GF-D8 (cell line): ENCODE measurements at places on chromosomes 16 and 17.
A peak's percentile ranks its signal among the peaks of the same experiment; 100 is the strongest.

DNA sequence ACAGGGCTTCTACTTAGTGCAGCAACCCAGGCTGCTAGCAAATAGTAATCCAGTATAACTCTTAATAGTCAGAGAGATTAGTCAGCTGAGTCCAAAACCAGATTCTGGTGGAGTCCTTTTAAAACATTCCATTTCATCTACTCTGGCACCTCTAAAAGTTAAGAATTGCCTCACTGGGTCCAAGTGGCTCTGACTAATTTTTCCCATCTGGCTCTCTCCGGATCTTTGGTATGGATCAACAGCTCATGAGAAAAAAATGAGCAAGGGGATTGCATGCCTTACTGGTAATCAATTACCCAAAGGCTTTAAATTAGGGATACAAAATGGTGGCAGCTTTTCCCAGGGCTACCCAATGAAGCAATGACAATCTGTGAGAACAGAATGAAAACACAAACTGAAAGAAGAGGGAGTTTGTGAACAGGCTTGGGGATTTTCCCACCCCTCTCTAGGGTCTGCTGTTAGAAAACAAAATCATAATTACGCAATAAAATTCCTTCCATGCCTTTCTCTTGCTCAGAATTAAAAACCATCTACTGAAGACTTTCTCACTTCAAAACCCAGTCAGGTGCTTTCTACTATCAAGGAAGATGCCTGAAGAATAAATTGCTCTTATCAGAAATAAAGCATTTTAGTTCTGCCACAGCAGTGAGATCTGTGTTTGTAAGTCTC lies 84.6 kb upstream of the PMFBP1 start:
- DNase-seq, result no peak

GRCh38 chr16:85316321-85316919 lies 204.1 kb upstream of the CIBAR2 start:
- DNase-seq, result peak; percentile 26

DNA sequence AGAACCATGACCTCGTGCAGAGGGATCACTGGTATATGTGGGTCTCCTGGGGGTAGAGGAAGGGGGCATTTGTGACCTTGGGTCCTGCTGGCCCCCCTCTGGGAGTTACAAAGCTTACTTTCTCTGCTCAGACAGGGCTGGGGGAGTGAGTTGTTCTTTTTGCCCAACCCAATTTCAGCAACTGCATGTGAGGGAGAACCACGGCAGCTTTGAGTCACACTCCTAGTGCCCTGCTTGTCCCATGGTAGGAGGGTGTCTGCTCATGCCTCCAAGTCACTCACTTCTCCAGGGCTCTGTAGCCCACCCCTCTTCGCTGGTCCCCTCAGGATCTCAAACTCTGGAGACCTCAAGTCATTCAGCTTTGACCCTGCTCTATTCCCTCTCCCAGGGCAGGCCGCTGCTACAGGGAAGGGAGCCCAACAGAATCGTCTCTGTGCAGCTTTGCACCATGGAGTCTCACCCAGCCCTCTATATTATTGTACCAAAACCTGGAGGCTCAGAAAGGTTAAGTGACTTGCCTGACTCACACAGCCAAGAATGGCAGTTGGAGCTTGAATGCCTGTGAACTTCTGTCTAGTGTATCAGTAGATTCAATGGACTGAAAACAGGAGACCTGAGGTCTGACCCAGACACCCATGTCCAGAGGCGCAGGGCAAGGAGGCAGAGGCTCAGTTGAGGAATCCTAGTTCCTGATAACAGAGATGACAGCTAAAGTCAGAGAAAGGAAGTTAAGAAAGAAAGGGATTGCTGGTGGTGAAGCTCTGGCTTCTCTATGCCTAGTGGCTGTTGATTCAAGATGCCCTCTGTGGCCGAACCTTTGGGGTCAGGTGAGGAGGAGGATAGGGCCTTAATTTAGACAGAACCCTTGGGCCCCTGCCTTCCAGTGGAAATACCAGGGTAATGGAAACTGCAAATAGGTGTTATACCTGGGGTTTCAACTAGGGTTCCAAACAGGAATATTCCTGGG lies 14.6 kb upstream of the ETV4 start:
- DNase-seq, result no peak

DNA sequence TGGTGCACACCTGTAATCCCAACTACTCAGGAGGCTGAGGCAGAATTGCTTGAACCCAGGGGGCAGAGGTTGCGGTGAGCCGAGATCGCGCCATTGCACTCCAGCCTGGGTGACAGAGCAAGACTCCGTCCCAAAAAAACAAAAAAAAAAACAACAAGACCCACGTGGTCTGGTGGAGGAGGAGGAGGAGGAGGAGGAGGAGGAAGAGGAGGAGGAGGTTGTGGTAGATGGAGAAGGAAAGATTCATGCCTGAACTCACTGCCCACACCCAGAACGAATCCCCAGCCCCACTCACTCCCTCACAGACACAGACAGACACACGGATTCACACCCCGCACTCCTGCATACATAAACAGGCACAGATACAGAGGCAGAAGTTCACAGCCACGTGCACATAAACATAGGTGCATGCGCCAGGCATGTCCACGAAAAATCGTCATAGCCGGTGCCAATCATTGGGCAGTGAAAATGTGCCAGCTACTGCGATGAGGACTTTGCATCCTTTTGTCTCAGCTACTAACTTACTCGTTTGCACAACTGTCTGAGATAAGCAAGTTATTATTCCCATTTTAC lies 138.5 kb downstream of the WSCD1 start:
- no peak for DNase-seq
